Esophagus mucosa (tissue), 1 donor: ENCODE measurements at places on chromosomes 5 and 9.

GRCh38 chr5:128546658-128547281 lies 8.7 kb upstream of the FBN2 start:
- no peak for ATAC-seq

DNA sequence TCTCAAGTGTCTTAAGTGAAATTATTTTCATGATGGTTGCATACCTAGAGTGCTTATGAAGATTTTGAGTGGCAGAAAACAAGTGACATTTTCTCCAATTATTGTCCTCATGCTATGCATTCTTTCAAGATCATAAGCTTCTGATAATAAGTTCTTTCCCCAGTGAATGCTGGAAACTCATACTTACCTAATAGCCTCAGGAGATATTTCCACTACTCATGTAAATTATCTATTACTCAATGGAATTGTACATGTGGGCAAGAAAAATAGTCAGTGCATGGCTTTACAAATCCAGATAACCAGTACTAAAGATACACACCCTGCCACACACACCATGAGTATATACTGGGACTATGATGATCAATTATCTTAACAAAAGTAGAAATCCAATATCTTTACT lies 1219.4 kb upstream of the C9orf72 start:
- ATAC-seq: no peak

GRCh38 chr9:119477197-119477596 lies 108.0 kb upstream of the BRINP1 start:
- ATAC-seq: no peak

GRCh38 chr9:15401266-15401665 lies 21.4 kb upstream of the SNAPC3 start:
- no peak for ATAC-seq

DNA sequence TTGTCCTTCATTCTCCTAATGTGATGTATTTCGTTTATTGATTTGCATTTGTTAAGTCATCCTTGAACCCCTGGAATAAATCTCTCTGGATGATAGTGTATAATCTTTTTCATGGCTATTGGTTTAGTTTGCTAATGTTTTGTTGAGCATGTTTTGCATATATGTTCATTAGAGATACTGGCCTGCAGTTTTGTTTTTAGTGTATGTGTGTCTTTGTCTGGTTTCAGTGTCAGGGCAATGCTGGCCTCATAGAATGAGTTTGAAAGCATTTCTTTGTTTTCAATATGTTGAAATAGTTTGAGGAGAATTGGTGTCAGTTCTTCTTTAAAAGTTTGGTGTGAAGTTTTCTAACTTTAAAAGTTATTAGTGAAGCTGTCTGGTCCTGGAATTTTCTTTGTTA lies 149.6 kb upstream of the ATP10B start:
- ATAC-seq: no peak
